ENCODE measurements at places on chromosomes 3 and 15.

- no peak for DNase-seq
Measured at GRCh38 chr3:56926243-56926946, 124.6 kb upstream of the ARHGEF3 start.

DNA sequence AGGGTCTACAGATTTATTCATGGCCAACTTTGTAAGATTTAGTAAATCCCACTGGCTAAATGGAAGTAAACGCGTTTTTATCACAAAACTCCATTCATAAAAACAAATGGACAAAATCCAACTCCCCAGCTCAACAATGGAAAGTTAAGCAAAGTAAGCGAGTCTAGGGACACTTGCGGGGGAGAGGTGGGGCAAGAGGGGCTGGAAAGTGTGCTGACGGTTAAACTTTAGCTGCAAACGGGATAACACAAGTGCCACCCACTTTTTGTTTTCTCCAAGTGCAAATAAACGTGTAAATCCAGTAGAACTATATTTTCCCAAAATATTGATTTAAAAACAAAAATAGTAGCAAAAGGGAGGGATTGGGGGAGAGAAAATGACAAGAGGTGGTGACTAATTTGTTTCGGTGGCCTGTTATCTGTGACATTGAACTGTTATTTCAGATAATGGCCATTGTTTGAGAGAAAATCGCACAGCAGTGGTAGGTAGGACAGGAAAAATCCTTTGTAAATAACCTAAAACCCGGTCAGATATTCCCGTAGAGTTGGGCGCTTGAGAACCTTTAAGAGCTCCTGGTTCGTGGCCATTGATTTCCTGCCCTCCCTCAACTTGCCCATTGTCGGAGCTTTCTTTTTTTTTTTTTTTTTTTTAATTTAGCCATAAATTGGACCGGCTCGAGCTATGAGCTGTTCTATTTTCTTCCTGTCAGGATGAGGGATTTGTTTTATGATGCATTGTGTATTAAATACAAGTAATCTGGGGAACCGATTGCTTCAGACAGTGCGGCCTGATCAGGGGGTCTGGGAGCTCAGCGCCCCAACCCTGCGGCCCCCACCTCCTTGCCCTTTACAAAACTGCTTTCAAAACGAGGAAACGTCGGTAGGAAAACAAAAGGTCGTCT lies 514.8 kb downstream of the MECOM start:
- peak; percentile 21 for DNase-seq

- DNase-seq: no peak
Measured at GRCh38 chr3:50150863-50151686, 4.0 kb upstream of the SEMA3F start.

- DNase-seq: peak; percentile 36
Measured at GRCh38 chr3:107796791-107797190, 274.0 kb downstream of the BBX start.

- DNase-seq: no peak
Measured at GRCh38 chr3:63328365-63328764, 50.3 kb downstream of the SYNPR start.

- DNase-seq: no peak
Measured at GRCh38 chr3:133896002-133896761, 500 bp upstream of the RAB6B start.

DNA sequence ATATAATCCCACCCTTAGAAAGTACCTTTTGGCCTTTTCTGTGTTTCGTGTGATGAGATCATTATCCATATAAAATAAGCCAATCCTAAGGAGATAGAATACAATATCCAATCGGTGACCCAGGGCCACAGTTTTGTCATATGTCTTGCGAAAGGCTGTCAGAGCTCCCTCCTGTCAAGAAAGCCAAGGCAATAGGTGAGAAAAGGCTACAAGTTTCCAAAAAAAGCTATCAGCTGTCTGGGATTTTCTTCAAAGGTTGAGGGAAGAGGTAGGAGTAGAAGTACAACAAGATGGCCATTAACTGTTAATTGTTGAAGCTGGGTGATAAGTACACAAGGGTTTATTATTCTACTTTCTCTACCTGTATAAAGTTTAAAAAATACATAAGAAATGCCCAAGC lies 4.0 kb downstream of the PSMD6 start:
- DNase-seq: no peak

Data from HuH-7 (cell line).